ENCODE measurements at places on chromosomes 6 and 20.
A peak's percentile ranks its signal among the peaks of the same experiment; 100 is the strongest.

GRCh38 chr20:32227306-32227705 lies 19.6 kb downstream of the POFUT1 start:
- no peak for DNase-seq

DNA sequence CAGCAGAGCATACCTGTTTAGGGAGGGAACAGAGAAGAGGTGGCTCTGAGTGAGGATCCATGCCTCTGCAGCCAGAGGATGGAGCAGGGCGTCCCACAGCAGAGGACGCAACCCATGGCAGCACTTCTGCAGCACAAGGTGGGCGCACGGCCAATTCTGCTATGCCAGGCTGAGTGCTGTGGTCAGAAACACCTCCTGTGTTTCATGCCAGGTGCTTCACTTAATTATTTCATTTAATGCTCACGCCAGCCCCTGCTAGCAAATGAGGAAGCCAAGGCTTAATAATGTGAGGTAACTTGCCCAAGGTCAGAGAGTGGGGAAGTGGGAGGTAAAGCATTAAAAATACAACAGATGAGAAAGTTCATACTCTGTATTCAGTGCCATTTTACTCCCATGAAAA lies 68.5 kb upstream of the PTGIS start:
- DNase-seq = peak; percentile 52

DNA sequence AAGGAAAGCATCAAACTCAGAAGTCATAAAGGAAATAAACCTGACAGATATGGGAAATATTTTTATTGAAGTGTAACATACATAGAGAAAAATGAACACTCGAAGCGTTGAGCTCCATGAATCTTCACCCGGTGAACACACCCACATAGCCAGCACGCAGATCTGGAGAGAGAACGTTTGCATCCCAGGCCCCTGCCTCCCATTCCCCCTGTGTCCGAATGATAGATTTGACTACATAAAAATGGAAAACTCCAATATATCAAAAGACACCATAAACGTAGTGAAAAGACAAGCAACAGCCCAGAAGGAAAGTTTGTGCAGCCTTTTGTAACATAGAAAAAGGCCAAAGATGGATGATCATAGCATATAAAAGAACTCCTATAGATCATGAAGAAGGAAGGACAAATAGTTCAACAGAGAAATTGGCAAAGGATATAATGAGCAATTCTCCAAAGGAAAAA lies 17.1 kb downstream of the SYNJ2 start:
- DNase-seq = no peak

DNA sequence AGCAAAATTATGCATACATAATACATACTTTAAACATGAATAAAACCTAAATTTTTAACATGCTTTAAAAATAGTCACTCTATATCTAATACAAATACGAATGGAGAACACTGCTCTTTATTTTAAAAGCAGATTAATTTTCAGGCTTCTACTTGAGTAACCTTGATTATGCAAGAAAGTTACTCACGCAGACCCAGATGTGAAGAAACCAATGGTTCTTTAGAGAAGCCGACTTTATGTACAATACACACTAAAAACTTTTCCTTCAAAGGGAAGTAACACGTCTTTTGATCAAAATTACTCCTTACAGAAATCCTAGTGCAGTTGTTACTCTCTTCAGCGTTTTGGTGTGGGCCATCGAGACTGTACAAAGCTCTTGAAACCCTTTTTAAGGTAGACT lies 136.9 kb upstream of the SLC22A16 start:
- DNase-seq = no peak

GRCh38 chr6:111523484-111524167 lies 40.6 kb upstream of the REV3L start:
- DNase-seq = no peak

DNA sequence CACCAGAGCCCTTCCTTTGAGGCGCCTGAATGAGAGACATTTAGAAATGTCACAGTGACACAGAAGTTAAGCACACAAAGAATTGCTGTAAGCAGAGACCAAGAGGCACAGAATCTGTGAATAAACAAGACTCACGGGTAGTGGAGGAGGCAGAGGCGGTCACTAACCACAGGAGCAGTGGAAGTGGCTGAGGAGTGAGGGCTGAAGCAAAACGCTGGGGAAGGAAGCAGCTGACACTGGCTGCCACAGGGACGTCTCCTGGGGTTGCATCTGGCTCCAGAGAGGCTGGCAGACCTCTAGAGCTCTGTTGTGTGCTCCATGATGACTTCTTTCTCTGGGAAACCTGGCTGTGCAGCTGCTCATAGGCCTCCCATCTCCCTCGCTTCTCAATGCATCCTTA lies 65.0 kb upstream of the SLC2A12 start:
- no peak for DNase-seq

DNA sequence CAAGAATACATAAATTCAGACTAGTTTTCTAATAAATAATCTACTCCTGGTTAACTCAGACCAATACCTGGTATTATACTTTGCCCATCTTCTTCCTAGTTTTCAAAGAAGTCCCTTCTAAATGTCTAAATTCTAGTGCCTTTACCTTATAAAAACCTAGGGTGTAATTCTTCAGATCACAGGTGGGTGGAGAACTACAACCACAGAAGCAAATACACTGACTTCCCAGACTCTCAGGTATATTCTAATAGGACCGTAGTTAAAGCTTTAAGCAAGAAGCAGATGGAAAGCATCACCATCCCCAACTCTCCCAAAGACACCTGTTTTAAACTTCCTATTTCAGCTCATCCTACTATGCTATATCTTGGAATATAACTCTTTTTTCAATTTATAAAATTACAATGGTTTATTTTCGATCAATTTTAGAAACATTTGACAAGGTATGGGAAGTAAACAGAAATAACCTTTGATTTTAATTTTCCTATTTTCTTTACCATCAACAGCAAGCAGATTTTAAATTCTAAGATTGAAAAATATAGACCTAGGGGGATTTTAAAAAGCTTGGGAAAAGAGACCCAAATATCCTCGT lies 15.8 kb downstream of the MAN1A1 start:
- no peak for DNase-seq

GRCh38 chr20:41370176-41370575 lies 3.6 kb upstream of the EMILIN3 start:
- DNase-seq = no peak

GRCh38 chr6:141309295-141309694 lies 823.4 kb upstream of the GJE1 start:
- DNase-seq = no peak

- DNase-seq = no peak
Measured at GRCh38 chr6:85714893-85715530, 72.3 kb upstream of the SYNCRIP start.

- no peak for DNase-seq
Measured at GRCh38 chr6:34177181-34177591, 31.3 kb upstream of the GRM4 start.

- no peak for DNase-seq
Measured at GRCh38 chr6:106924694-106925523, 49.6 kb downstream of the CD24 start.

- DNase-seq = no peak
Measured at GRCh38 chr6:30443657-30444450, 45.5 kb upstream of the HLA-E start.

- no peak for DNase-seq
Measured at GRCh38 chr6:144177726-144178125, 27.4 kb downstream of the STX11 start.

- DNase-seq = no peak
Measured at GRCh38 chr20:6644813-6645628, 122.5 kb upstream of the BMP2 start.

DNA sequence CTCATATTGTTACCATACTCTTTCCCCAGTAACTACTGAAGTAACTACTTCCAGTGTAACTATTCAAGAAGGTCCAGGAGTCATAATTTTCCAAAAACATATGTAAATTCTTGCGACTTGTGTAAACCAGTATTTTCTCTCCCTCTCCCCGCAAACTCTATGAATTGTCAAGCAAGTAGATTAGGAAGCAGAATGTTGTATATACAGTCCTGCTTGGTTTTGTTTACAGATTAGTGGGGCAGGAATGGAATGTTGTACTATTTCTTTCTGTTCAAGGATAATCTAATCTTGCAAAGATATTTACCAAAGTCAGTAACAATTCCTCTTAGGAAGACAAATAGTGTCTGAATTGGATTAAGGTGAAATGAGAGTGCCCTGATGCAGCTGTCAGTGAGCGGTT lies 234.9 kb upstream of the PLN start:
- no peak for DNase-seq

GRCh38 chr6:119727504-119728219 lies 378.1 kb upstream of the MAN1A1 start:
- no peak for DNase-seq
